ENCODE measurements at places on chromosomes 4 and X.

DNA sequence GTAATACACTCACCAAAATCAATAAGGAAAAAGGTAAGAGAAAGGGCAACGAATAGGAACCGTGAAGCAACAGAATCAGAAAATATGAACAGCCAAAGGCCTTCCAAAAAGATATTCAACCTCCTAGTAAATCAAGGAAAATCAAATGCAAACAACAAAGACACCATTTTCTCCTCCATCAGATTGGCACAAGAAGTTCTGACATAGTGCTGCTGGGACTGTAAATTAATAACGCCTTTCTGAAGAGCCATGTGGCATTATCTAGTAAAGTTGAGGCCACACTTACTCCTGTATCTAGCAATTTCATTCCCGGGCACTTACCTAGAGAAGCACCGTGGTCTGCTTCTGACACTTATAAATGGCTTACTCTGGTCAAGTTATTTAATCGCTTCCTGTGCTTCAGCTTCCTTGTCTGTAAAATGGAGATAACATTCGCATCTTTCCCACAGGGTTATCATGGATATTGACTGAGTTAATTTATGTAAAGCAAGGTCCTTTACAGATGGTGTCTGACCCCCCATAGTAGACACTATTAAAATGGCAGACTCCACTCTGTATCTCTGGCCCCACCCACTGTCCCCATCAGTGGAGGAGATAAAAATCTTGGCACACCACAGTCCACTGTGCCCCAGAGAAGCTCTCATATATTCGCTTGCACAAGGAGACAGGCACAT lies 20.5 kb upstream of the ENPP6 start:
- DNase-seq = no peak

- DNase-seq = no peak
Measured at GRCh38 chr4:47914926-47915237, 499 bp upstream of the NFXL1 start.

GRCh38 chr4:113407409-113407808 lies 354.1 kb downstream of the CAMK2D start:
- no peak for DNase-seq

GRCh38 chrX:129071390-129071789 lies 451.9 kb downstream of the SMARCA1 start:
- no peak for DNase-seq

DNA sequence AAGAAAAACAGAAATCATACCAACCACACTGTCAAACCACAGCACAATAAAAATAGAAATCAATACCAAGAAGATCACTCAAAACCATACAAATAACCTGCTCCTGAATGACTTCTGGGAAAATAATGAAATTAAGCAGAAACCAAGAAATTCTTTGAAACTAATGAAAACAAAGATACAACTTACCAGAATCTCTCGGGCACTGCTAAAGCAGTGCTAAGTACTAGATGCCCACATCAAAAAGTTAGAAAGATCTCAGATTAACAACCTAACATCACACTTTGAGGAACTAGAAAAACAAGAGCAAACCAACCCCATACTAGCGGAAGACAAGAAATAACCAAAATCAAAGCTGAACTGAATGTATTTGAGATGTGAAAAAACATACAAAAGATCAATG lies 33.2 kb downstream of the AWAT2 start:
- DNase-seq = no peak

GRCh38 chrX:154821523-154821922 lies 12.9 kb downstream of the SMIM9 start:
- DNase-seq = no peak

DNA sequence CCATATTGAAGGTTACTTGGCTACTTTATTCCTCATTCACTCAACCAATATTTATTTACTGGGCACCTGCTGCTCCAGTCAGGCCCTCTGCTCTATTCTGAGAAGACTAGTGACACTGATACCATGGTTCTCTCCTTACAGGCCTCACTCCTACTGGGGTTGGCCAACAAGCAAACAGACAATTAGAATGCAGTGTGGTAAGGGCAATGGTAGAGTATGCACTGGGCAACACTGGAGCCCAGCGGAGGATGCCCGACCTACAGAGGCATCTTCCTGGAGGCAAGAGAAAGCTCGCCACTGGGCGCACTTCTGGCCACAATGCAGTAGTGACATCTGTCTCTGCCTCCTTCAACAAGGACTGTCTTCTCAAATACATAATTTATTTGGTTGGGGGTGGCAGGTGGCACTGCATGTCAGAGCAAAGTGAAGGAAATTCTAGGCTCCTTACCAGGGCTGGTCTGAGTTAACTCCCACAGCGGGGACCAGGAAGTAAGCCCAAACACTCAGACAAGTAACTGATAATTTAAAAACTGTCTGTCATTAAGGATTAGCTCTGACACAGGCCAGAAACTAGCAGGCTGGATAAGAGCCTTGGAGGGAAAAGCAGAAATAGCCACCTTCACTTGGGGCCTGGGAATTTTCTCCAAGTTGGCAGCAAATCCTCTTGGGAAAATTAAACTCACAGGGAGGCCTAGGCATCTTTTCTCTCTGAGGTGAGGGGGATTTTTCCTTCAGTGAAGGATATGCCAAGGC lies 150.7 kb upstream of the EOLA2 start:
- no peak for DNase-seq

GRCh38 chrX:27679281-27679680 lies 89.1 kb downstream of the DCAF8L2 start:
- no peak for DNase-seq
